ENCODE measurements at places on chromosomes 3 and 15.

DNA sequence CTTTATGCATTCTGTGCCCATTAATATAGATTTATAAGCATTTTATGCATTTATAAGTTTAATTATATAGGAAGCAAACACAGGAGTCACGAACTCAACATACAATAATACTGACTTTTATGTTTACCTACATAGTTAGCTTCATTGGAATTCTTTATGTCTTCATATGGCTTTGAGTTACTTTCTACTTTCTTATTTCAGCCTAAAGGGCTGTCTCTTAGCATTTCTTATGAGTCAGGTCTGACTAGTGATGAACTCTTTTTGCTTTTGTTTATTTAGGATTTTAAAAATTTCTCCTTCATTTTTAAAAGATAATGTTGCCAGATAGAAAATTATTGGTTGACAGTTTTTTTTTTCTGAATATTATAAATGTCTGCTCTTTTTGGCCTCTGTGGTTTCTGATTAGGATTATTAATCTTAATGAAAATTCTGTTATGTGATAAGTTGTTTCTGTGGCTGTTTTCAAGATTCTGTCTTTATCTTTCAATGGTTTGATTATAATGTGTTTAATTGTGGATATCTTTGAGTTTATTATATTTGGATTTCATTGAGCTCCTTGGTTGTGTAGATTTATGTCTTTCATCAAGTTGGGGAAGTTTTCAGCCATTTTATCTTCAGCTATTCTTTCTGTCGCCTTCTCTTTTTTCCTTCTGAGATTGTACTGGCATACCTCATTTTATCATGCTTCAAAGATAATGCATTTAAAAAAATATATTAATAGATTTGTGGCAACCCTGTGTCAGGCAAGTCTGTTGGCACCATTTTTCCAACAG lies 54.3 kb downstream of the ATP2C1 start:
- no peak for DNase-seq

- peak; percentile 67 for DNase-seq
Measured at GRCh38 chr3:172076212-172076611, 36.8 kb downstream of the FNDC3B start.

DNA sequence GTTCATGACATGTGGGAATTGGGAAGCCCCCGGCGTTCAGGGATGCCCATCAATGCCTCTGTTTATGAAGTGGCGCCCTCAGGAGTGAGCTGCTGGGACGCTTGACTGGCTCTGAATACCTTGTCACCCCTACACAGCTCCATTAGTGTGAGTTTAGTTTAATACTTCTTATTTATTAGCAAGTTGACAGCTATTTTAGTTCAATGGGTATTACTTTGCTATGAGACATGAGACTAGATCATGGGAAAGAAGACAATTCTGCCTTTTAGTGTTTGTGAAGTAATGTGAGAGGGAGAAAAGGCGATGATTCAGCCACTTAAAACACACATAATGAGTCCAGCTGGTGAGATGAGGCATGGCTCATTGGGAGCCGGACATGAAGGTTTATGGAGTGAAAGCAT lies 678.5 kb downstream of the NR2F2 start:
- no peak for DNase-seq

DNA sequence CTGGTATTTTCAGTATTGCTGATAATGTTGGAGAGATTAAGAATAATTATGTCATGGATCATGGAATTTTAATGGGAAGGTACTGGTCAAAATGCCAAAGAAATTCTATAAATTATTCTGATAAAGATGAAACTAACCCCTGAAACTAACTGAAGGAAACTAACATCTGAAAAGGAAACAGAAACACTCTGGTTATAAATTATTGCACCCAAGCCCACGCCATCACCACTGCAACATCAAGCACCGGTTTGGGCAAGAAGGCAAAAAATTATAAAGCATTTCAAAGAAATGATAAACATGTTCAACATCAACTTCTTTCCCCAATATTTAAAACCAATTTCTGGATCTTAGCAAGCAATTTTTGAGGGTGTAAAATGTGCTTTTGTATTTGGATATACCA lies 372.5 kb downstream of the TBC1D5 start:
- DNase-seq, result no peak

DNA sequence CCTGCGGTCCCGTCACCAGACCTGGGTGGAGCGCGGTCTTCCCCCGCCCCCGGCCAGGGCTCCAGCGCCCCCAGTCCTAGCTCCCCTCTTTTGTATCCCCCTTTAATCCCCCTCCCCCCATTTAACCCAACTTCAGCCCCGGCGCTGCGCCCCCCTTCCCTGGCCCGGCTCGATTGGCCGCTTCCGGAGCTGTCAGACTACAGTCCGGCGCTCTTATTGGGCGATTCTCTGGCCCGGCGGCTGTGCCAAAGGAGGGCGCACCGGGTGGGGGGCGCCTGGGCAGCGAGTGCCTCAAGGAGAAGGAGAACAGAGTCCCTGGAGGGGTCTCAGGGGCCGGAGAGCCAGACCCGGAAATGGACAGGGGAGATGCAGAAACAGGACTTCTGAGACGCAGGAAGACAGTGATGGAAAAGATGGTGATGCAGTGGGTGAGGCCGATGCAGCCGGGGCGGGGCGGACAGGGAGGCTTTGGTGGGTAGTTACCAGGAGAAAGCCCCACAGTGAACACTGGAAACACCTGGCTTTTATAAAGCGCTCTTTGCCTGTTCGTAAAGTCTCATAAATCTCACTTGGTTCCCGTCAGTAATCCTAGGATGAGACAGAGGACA lies 1.2 kb upstream of the ADCY5 start:
- no peak for DNase-seq

DNA sequence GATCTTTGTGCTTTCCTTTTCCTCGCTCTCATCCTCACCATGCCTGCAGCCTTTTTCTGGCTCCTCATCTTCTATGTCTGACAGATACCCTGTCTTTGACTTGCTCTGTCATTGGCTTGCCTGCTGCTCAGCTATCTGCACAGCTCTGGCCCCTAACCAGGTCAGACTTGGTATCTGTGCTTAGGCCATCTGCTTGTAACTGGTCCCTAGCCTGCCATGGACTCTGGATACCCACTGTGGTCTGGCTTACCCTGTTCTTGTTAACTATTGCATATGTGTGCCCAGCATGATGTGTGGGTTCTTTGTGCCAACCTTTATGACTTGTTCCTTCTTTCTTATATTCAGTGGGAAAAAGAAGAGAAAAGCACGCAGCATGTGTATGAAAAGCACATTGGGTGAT lies 109.7 kb upstream of the ROPN1 start:
- DNase-seq, result no peak

DNA sequence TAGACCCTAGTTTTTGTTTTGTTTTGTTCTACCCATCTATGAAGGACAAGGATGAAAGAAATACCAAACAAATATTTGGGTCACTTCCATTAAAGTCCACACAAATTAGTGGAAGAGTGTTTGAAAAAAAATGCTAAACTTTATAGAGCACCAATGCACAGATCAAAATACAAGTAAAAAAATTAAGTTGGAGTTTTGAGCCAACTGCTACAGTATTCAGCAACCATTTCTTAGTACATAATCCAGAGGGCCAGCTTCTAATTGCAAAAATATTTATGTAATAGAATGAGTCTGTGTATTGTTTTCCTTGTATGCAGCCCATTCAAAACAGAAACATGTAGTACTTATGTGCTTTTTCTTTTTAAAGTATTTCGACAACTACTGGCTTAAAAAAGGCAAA lies 121.1 kb downstream of the CBLB start:
- no peak for DNase-seq

GRCh38 chr3:185176750-185177359 lies 24.0 kb upstream of the C3orf70 start:
- peak; percentile 12 for DNase-seq

DNA sequence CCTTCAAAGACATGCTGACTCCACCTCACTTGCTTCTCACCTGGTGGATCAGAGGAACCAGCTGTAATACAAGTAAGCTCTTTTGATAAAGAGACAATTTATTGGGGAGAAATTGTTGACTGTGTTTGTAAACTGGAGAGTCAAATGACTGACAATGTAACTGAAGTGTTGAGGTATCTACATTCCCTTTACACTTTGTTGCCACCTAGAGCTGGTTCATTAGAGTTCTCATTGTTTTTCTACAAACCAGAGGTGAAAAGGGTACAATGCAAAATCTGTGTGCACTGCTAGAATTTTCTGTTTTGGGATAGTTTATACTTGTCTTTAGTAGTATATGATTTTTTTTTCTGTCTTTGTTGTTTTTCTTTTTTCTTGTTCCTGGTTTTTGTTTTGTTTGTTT lies 8.7 kb upstream of the LRRC58 start:
- DNase-seq, result no peak

GRCh38 chr3:36312351-36312750 lies 68.0 kb upstream of the STAC start:
- peak; percentile 2 for DNase-seq

DNA sequence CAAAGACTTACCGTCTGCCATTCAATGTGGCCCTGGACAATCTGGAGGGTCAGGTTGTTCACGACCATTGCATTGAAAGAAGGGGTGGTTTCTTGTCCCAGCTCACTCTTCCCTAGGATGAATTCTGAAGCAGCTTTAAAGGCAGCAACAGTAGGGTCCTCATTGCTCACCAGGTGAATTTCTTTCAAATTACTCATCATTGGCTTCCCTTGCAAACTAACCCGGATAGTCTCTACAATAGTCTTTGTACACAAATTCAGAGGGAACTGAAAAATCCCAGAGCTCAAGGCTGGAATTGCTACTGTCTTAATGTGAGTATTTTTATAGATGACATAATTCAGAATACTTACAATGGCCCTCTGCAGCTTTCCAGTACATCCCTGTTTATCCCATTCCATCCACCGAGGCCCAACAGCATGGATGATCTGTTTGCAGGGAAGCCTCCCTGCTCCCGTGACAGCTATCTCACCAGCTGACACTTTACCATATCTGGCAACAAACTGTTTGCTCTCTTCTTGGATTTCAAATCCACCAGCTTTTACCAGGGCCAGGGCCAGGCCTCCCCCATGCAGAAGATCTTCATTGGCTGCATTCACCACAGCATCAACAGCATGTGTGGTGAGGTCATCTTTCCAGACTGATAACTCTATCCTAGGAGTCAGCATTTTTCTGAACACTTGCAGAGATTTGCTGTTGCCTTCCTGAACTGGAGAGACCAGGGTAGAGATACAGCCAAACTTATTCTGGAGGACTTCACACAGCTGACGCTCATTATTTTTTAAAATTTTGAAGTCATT lies 8.6 kb downstream of the PARP9 start:
- peak; percentile 6 for DNase-seq

- no peak for DNase-seq
Measured at GRCh38 chr15:45801543-45801942, 166.7 kb downstream of the SQOR start.

- no peak for DNase-seq
Measured at GRCh38 chr3:100581650-100582049, 27.8 kb upstream of the ADGRG7 start.

DNA sequence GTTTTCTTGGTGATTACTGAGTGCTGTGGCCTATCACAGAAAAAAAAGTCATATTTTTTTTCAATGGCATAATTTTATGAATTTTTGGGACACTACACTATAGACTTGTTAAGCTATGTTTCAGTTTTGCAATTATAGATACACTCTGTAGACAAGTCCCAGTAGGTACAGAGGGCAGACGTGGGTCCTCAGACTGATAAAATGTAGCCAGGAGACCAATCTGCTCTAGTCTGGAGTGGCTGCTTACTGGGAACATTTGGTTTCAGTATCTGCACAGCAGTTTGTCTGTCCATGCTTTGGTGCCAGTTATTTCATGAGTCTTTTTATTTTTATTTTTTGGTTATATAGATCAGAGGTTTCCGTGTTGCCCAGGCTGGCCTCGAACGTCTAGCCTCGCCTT lies 313.4 kb upstream of the LRRFIP2 start:
- no peak for DNase-seq

GRCh38 chr3:37641556-37641955 lies 220.1 kb upstream of the CTDSPL start:
- no peak for DNase-seq

DNA sequence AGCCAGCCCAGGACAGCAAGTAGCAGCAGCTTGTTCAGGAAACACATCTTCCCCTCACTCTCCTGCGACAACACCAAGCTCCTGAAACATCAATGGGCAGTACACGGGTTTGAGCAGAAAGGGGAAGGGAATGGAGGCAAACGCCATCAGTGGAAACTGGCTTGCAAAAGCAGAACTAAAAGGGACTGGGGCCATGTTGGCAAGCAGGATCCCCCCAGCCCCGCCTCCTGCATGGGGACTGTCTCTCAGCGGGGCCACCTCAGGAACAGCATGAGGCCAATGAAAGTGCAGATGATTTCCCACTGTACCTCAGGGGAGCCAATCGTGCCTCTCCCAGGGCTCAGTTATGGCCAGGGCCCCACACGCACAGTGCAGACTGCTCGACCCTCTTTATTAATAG lies 6.8 kb downstream of the CDAN1 start:
- DNase-seq, result no peak

GRCh38 chr3:186844908-186845307 lies 2.4 kb downstream of the ADIPOQ start:
- DNase-seq, result no peak

DNA sequence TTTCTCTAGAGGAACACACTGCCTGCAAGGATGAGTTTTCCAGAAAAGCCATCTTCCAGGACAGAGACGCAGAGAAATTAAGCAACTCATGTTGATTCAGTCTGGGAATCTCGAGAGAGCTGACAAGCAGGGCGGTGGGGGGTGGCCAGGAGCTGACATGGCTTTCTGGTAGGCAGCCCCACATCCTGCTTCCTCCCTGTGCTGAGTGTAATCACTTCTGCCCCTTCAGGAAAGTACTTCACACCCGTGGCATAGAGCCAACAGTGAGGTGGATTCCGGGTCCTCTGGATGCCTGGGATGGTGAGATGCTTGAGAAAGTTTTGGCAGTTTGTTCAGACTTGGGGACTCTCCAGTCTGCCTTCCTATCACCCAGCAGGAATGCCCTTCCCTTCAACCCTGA lies 221.1 kb downstream of the SLCO3A1 start:
- DNase-seq, result no peak

- no peak for DNase-seq
Measured at GRCh38 chr3:174482541-174482940, 376.6 kb upstream of the NAALADL2 start.

- DNase-seq, result no peak
Measured at GRCh38 chr3:69370901-69371301, 15.0 kb downstream of the FRMD4B start.

DNA sequence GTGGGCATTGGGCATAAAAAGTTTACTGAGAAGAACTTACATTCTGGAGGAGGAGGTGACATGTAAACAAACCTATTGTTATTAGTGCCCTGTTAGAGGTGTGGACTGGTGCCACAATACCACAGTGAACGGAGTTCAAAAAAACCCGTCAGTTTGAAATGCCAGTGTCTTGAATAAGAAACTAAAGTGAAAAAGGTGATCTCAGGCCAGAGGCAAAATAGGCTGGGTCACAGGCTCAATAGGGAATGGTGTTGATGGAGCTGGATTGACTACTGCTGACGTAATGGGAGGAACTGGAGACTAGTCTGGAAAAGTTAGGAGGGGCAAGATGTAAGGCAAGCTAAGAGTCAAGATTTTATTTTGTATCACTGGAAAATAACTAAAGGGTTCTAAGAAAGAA lies 1.6 kb upstream of the DCBLD2 start:
- DNase-seq, result no peak

GRCh38 chr3:75342425-75342824 lies 321.7 kb upstream of the FRG2C start:
- no peak for DNase-seq

- no peak for DNase-seq
Measured at GRCh38 chr3:114205541-114205940, 26.7 kb upstream of the DRD3 start.

Data from NCI-H446 treated with DMSO at 0.1 percent for 48 hours (cell line).